ENCODE measurements at places on chromosomes 5 and 9. TPM values are rescaled to one million over a fixed set of nuclear protein-coding genes. Genes with fewer than 3 reads are reported as not detected.

DNA sequence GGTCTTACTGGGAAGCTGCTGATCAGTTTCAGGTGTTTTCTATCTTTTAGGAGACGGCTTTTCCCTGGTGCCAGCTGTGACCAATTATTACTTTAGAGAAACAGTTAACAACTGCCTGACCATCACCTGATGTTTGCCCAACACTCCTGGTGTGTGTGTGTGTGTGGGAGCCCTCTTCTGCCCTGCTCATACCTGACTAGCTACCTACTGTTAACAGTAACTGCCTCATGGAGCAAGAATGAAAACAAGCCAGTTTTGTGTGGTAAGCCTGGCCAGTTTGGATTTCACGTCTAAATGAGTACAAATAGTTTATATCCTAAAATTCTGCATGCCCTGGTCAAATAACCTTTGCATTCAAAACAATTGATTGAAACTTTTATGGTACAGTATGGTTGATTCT is 46.1 kb upstream of the RIOK2 start:
- no peak for DNase-seq

DNA sequence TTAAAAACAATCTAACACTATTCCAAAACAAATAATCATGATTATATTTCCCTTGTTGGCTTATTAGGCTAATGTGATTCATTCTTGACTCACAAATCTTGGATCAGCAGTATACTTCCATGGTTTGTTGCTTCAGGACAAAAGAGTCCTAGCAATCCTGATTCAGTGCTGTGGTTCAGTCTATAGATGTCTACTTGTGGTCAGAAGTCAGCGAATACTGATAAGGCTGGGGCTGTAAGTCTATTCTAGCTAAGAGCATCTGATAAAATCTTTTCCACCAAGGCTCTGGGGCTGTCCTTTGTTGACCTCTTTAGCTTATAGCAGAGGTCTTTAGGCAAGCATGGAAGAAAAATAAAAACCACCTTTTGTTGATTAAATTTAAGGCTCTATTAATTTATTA is 4.4 kb upstream of the SMIM3 start:
- DNase-seq: no peak

DNA sequence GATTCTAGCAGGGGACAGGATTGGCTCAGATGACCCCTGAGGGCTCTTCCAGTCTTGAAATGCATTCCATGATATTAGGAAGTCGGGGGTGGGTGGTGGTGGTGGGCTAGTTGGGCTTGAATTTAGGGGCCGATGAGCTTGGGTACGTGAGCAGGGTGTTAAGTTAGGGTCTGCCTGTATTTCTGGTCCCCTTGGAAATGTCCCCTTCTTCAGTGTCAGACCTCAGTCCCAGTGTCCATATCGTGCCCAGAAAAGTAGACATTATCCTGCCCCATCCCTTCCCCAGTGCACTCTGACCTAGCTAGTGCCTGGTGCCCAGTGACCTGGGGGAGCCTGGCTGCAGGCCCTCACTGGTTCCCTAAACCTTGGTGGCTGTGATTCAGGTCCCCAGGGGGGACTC is 2.9 kb upstream of the MYOZ3 start:
- no peak for DNase-seq

DNA sequence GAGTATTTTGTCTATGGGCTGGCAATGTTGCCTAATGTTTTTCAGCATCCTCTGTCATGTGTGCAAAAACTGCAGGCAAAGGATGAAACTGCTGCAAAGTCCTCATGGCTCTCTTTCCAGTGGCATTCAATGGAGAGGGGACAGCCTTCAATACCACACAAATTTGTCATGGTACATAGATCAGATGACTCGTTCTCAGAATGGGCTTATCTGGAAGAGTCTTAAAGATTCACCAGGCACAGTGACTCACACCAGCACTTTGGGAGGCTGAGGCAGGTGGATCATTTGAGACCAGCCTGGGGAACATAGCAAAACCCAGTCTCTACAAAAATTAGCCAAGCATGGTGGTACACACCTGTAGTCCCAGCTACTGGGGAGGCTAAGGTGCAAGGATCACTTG is 5.3 kb downstream of the CDKN2AIPNL start:
- no peak for DNase-seq

GRCh38 chr5:59665086-59665831 is 228.3 kb downstream of the PDE4D start:
- DNase-seq: no peak

DNA sequence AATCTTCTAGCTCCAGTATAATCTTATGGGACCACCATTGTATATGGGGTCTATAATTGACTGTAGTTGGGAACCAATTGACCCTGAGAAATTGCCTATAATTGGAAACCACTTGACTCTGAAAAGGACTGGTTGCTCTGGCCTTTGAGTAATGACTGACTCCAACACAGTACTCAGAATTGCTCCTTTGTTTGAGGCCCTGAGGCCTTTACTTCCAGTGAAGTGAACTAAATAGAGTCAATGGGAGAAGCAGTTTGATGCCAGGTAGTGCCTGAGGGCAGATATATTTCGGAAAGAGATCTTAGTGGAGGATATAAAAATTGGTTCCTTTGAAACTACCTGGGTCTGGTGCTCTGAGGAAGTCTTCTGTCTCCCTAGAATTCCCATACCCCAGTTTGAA is 16.0 kb upstream of the TMEM171 start:
- no peak for DNase-seq

DNA sequence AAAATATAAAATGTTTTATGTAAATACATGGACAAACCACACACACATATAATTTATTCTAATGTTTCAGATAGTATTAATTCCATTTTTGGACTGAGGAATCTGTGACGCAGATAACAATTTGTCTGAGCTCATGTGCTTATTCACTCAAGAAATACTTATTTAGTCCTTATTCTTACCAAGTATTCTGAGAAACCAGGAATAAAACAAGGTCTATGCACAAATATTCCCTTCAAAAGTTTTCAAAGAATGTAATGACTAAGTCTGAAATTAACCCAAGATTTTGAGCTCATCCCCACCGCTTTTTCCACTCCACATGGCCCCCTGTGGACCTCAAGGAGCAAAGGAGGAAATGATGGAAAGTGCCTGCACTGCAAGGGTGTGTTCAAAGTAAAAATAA is 1022.3 kb downstream of the EFNA5 start:
- DNase-seq: no peak

AIF1L gene
- 27.8 TPM for polyA plus RNA-seq

PCA3 gene
- 1.0 TPM for polyA plus RNA-seq

FAM169A gene
- polyA plus RNA-seq: 0.76 TPM

SMIM33 gene
- not detected for polyA plus RNA-seq

UBAC1 gene
- polyA plus RNA-seq: 46.0 TPM

NINJ1 gene
- polyA plus RNA-seq: 26.4 TPM

IL9 gene
- polyA plus RNA-seq: not detected

ARSK gene
- 7.1 TPM for polyA plus RNA-seq

Measured in forelimb muscle (tissue), 1 donor.